HT1080 (cell line): ENCODE measurements at places on chromosomes 5 and 9.

GRCh38 chr5:76696251-76696650, 19.7 kb upstream of the F2R start:
- no peak for DNase-seq

- no peak for DNase-seq
These were observed 31.8 kb downstream of the DNAI1 start for GRCh38 chr9:34490360-34490759.

GRCh38 chr9:114844766-114845165, 38.9 kb upstream of the TNFSF15 start:
- no peak for DNase-seq

DNA sequence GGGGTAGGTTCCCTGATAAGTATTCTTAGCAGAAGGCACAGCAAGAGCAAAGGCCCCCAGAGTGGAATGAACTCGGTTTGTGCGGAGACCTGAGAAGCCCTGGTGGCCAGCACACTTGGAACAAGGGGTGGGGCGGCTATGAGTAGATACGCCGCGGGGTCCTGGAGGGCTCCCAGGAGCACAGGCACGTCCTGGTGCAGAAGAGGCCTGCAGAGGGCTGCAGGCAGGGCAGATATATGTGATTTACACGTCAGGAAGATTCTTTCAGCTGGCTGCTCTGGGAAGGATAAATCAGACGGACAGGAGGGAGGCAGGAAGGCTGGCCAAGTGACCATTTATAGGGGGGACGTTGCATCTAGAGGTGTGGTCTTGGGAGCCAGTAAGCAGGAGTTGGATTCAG, 70.2 kb upstream of the ATG10 start:
- DNase-seq: no peak
